Tibial nerve (tissue), 4 donors: ENCODE measurements at places on chromosomes 7 and 10. TPM values are rescaled to one million over a fixed set of nuclear protein-coding genes. Genes with fewer than 3 reads are reported as not detected.

Gene SLC26A3
- not detected for total RNA-seq

Gene DKK1
- total RNA-seq, result 28.2 TPM

DNA sequence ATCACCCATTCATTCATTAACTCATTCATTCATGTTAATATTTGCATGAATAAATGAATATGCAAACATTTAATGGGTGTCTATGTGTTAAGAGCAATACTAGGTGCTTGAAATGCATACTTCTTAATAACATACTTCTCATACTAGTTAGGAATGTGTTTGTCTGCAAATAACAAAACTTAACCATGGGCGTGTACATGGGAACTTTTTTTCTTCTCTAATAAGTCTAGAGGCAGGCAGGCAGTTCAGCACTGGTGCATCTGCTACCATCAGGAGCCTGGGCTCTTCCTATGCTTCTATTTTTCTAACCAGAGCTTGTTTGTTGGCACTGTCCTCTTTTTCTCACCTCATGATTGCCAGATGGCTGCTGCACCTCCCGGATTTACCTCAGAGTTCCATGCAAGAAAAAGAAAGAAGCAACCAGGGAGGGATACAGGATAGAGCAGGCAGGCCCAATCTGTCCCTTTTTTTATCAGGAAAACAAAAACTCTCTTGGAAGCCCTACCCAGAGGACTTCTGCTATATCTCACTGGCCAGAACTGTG, 22.7 kb downstream of the CDHR3 start:
- DNase-seq, result no peak
- no peaks in the 10 kb centered on the region for H3K27me3 ChIP-seq
- no peaks in the 10 kb centered on the region for H3K36me3 ChIP-seq
- H3K27ac ChIP-seq, result no peak overlapping the region

DNA sequence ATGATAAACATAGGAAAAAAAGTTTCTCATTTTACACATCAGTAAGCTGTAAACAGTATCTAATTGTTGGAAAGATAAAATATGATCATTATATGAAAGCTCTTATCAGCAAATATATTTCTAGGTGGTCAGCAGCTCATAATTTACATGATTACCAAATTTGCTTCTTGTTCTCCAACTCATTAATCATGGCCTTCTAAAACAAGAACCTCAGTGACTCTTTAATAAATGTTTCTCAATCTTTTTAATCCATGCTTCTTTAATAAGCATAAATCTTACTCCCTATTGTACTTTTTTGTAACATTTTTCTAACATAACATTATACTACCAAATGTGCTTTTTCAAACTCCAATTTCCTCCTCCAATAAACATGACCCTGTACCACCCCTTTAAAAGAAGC, 5.9 kb downstream of the ITGB1 start:
- H3K27me3 ChIP-seq, result no peaks in the 10 kb centered on the region
- DNase-seq, result no peak
- H3K27ac ChIP-seq, result no peak overlapping the region

DNA sequence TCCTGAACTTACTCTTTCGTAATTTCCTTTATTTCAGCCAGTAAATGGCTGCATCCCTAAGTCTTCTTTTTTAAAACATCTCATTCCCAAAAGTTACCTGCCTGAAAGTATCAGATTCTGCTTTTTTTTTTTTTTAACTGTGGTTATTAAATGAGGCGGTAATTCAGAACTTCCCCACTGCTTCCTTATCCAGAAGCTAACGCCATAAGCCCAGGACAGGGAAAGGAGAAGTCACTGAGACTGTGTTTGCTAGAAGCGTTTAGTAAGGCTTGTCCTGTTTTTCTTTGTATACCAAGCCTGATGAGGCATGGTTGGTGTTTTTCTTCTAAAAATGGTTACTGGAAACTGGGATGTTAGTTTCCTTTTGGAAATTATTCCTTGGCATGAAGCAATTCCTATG, 197.8 kb downstream of the CELF2 start:
- H3K4me3 ChIP-seq, result no peak overlapping the region
- H3K27me3 ChIP-seq, result no peaks in the 10 kb centered on the region
- H3K27ac ChIP-seq, result no peak overlapping the region
- no peak for DNase-seq
- no peaks in the 10 kb centered on the region for H3K36me3 ChIP-seq

DNA sequence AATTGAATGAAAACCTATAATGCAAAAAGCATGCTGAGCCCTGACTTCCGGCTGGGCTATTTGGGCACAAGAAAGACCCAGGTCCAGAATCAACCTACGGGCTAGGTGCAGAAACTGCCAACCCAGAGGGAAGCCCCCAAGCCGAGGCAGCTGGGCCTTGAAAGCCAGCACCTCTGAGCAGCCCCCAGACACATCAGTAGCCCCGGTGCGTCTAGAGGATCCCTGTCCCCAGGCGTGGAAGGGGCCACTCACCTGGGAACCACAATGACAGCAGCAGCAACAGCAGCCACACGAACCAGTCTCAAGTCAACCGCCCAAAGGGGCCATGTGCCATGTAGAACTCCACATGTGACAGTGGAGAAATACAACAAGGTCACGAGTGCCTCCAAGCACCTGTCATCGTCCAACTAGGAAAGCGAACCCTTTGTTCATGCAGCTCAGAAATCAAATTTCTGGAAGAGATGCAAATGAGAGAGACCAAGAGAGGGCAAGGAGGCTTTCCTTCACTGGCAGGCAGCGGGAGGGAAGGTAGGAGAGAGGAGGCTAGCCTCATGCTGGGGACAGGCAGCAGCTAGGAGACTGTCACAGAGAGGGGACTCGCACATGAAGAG, 57.5 kb upstream of the CHST15 start:
- H3K4me3 ChIP-seq, result no peak overlapping the region
- no peaks in the 10 kb centered on the region for H3K36me3 ChIP-seq
- H3K27ac ChIP-seq, result no peak overlapping the region
- DNase-seq, result no peak

- DNase-seq, result no peak
- peak overlapping the region; percentile 57 for H3K27ac ChIP-seq
- H3K4me3 ChIP-seq, result peak overlapping the region; percentile 63
- no peaks in the 10 kb centered on the region for H3K27me3 ChIP-seq
- H3K36me3 ChIP-seq, result no peaks in the 10 kb centered on the region
Measured at GRCh38 chr7:159143780-159144757, 598 bp downstream of the VIPR2 start.
